ENCODE measurements at places on chromosomes 11 and 22.
A peak's percentile ranks its signal among the peaks of the same experiment; 100 is the strongest.

DNA sequence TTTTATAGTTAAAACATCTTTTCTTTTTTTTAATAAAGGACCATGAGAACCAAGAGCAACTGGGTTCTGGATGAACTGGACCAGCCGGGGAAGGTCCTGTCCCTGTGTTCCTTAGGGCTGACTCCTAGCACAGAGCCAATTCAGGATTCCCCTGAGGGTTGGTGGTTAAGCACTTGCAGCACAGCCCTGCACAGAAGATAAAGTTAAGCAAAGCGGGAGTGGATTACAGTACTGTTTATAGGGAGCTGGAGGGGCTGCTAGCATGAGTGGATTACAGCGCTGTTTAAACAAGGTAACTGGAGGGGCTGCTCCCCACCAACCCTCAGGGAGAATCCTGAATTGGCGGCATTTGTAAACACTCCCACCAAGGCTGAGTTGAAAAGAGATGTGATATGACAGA lies 90.6 kb downstream of the CELSR1 start:
- no peak for DNase-seq

DNA sequence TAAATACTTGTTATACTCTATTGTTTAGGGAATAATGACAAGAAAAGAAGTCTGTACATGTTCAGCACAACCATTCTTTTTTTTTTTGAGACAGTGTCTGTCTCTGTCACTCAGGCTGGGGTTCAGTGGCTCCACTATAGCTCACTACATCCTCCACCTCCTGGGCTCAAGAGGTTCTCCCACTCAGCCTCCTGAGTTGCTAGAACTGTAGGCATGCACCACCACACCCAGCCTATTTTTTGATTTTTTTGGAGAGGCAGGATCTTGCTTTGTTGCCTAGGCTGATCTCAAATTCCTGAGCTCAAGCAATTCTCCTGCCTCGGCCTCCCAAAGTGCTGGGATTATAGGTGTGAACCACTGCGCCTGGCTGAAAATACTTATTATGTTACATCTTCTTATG lies 250.0 kb downstream of the MIAT start:
- DNase-seq, result no peak

GRCh38 chr22:44389181-44389580 lies 76.4 kb upstream of the SHISAL1 start:
- DNase-seq, result no peak

DNA sequence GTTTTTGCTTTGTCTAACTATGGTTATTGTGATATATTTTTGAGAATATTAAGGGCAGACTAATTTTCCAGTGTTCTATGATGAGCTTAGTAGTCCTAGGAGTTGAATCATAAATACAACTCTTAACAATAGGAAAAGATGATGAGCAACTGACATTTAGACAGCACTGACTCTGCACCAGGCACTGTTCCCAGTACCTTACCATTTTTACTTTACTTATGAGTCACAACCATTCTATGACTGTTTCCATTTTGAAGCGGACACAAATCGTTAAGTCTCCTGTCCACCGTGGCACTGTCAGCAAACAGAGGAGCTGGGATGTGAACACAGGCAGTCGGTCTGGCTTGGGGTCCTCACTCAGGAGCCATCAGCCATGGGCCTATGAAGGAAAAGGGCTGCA lies 3.4 kb upstream of the SCGB2A2 start:
- no peak for DNase-seq

- no peak for DNase-seq
Observed at GRCh38 chr22:43317239-43317638, 25.9 kb downstream of the SCUBE1 start.

DNA sequence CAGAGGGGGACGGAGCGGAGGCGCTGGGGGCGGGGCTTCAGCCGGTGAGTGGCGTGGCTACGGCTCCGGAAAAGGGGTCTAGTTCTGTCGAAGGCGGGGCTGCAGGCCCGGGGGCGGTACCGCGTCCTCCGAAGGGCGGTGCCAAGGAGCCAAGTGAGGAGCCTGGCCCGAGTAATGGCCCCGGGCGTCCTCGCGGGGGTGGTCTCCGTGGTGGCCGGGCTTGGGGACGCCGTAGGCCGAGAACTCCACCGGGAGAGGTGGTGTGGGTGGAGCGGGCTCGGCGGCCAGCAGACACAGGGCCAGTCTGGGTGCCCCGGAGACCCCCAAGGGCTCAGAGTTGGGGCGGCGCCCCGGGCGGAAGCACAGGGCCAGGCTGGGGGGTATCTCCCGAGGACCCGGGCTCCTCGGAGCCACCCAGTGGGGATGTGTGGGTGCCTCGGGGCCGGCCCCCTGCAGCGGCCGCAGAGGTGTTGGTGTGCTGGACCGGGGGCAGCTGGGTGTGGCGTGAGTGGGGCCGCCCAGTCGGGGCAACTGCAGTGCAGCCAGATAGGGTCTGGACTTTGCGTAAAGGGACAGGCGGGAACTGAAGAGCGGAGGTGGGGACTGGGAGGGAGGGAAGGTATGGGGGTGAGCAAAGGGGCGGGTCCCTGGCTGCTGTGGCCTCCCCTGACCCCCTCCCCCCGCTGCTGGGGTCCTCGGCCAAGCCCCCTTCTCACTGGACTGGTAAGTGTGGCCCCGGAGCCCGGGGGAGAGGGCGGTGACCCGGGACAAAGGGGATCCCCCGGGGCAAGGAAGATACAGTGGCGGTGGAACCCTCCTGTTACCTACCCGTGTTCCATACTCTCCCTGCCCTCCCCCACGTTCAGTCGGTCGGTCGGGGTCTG lies 838 bp downstream of the FKBP2 start:
- DNase-seq, result peak; percentile 100

DNA sequence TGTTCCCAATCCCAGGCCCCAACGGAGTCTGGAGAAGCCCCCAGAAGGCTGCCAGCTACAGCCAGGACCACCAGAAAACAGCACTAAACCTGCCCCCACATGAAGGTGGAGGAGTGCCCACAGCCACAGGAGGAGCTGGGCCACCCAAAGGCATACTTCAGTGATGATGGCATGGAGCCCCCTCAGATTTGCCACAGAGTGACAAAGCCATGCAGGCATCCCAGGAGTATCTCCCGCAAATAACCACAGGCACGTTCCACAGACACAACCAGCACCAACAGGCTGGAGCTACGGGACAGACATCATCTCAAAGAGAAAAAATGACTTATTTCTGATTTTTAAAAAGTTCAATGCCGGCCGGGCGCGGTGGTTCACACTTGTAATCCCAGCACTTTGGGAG lies 10.6 kb downstream of the CARS1 start:
- DNase-seq, result no peak

- peak; percentile 81 for DNase-seq
Observed at GRCh38 chr11:64742889-64743590, 902 bp downstream of the RASGRP2 start.

- DNase-seq, result no peak
Observed at GRCh38 chr22:36737776-36738175, 34.2 kb upstream of the CACNG2 start.

DNA sequence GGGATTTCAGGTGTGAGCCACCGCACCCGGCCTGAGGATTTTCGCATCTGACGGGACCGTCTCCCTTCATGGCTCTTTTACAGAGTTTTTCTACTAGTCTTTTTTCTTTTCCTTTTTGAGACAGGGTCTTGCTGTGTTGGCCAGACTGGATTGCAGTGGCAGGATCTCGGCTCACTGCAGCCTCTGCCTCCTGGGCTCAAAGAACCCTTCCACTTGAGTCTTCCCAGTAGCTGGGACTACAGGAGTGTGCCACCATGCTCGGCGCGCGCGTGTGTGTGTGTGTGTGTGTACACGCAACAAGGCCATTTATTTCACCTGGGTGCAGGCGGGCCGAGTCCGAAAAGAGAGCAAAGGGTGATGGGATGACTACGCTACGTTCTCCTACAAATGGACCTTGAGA lies 10.9 kb downstream of the SERHL2 start:
- no peak for DNase-seq

GRCh38 chr22:19691721-19692341 lies 22.5 kb upstream of the SEPTIN5 start:
- no peak for DNase-seq

DNA sequence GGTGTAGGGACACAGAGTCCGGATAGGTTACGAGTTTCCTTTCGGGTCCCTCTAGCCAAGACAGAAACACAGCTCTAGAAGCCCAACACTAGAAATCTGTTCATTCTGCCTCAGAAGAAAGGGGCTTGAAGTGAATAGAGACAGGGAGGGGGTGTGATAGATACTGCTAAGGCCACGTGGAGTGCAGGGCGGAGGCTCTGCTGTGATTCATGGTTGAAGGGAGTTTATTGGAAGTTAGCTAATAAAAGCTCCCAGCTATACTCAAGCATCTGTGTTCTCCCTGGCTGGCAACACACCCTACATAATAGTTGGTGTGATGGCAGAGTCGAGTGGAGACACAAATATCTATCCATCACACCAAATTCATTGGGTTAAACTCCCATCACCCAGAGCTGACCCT lies 337.4 kb downstream of the CADM1 start:
- no peak for DNase-seq

DNA sequence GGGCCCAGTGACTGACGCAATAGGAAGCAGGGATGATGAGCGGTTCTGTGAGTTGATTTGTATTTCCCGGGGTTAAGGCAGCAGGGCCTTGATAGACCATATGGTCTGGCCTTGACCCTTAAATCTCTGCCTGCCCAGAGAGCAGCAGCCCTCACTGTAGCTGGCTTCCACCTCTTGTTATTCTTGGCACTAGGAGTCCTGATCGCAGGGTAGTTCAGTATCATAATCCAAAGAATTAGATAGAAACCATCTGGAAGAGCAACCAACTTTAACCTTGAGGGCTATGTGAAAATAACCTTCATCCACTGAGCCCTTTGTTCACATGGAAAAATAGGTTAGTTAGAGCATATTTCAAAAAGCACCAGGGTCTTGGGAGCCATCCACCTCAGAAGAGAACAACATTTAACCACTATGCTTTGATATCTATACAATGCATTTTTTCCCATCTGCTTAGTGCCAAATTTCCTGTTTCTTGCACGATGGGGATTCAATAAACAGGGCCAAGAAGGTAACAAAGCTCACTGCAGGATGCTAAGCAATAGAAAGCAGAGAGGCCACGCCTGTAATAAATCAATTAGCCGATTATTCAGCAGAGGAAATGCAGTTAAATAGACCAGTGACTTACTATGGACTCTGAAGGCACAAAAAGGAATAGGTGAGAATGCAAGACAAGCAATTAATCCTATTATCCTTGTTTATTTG lies 761.3 kb downstream of the OPCML start:
- DNase-seq, result no peak

DNA sequence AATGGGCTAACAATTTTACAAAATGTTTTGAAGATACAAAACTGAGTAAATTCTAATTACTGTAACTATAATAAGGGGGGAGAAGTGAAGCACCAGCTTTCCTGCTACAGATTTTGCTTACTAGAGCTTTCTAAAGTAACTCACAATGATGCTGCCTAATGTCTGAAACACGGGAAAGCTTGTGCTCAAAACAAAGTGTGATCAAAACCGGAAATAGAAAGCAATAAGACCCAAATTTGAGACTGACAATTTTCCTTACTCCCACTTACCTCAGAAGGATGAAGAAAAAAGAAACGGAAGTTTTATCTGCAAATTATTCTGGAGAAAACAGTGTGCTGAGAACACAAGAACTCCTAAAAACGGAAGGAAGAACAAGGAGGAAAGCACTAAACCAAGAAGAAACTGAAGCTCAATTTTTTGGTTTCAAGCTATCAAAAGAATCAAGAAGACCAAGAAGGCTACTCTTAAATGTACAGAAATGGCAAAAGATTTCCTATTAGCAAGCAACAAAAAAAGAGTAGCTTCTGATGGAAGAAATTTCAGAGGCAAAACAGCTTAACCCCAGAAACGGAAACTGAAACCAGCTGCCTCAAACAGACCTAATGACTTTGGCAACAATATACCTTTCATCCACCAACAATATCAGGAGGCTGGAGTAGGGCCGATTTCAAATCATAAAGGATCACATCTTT lies 33.4 kb downstream of the AMBRA1 start:
- peak; percentile 68 for DNase-seq

GRCh38 chr11:111870522-111870885 lies 877 bp downstream of the ALG9 start:
- DNase-seq, result no peak

DNA sequence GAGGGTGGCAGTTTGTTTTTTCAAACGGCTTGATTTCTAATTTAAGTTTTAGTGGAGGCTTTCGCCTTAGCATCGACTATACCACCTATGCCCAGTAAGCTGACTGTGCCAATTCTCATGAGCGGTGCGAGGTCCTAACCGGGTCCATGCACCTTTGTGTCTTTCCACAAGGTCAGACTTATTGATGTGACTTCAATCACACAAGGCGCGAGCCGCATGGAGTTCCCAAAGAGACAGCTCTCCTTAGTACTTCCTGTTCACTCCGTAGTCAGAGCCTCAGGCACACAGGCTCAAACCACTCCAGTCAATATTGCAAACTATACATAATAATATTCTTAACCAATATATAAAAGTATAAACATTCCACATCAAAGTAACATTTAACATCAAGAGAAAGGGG lies 18.2 kb downstream of the ST14 start:
- DNase-seq, result no peak

GRCh38 chr22:22748297-22748743 lies 103.9 kb downstream of the GGTLC2 start:
- peak; percentile 31 for DNase-seq

- DNase-seq, result no peak
Observed at GRCh38 chr11:70736937-70737640, 338.8 kb downstream of the CTTN start.

DNA sequence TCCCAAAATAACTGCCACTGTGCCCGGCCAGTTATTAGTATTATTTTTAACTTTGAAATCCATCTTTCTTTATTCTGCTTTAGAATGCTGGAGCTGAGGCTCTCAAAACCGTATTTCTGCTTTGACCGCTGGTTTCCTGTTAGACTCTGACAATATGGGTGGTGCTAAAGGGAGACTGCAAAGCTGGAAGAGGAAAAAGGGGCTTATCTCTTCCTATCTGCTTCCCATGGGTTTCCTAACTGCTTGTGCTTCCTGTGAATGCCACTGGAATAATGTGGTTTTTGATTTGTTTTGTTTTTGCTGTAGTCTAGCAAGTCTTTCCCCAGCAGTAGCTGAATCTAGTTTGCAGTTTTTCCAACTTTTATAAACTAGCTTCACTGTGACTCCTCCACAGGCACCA lies 43.6 kb downstream of the XRRA1 start:
- DNase-seq, result no peak

GRCh38 chr11:75230621-75231020 lies 10.0 kb upstream of the TPBGL start:
- DNase-seq, result no peak

DNA sequence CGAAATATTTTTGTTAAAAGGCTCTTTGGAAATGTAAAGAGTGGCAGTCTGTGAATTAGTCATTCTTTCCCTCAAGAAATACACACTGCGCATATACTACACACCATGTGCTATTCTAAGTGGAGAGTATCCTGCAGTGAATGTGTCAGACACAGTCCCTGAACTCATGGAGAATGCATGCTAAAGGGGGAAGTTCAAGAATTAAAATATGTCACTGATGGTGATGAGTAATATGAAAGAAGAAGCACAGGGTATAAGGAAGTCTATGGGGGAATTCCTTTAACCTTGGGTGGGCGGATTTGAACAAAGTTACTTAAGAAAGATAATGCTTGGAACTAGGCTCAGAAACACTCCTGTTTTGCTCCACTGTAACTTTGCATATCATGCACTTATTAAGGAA lies 153.0 kb downstream of the LRRC4C start:
- no peak for DNase-seq
